ENCODE measurements at places on chromosomes 1 and 21. TPM values are rescaled to one million over a fixed set of nuclear protein-coding genes. Genes with fewer than 3 reads are reported as not detected.

DNA sequence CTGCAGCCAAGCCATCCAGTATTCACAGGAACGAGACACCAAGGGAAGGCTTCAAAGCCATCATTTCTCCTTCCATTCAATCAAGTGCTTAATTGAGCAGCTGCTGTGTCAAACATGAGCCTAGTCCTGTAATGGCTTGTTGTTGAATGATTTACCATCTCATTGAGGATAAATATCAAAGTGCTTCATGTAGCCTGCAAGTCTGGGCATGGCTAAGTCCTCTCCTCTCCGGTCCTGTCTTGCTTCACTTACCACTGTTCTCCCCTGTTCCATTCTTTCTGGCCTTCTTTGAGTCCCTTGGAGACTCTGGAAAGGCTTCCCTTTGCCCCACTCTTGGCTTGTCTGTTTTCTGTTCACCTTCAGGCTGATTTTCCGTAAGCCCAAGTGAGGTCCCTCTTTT, 279.8 kb downstream of the PBX1 start:
- H3K36me3 ChIP-seq: no peaks in the 10 kb centered on the region
- DNase-seq: no peak
- H3K4me3 ChIP-seq: no peak overlapping the region
- H3K27ac ChIP-seq: no peak overlapping the region
- peaks cover 17% of the 10 kb centered on the region for H3K4me1 ChIP-seq
- no peaks in the 10 kb centered on the region for H3K27me3 ChIP-seq

- no peak overlapping the region for H3K4me3 ChIP-seq
- H3K36me3 ChIP-seq: no peaks in the 10 kb centered on the region
- peaks cover 6% of the 10 kb centered on the region for H3K27me3 ChIP-seq
- DNase-seq: no peak
- H3K27ac ChIP-seq: no peak overlapping the region
Observed at GRCh38 chr1:65717815-65718454, 74.8 kb upstream of the PDE4B start.

- H3K4me1 ChIP-seq: peaks cover 83% of the 10 kb centered on the region
- no peak for DNase-seq
- no peak overlapping the region for H3K27ac ChIP-seq
- no peaks in the 10 kb centered on the region for H3K27me3 ChIP-seq
- no peak overlapping the region for H3K4me3 ChIP-seq
Observed at GRCh38 chr1:232571523-232571922, 58.4 kb downstream of the SIPA1L2 start.

The KIF17 gene
- total RNA-seq: 6.3 TPM

The PEX19 gene
- 92.0 TPM for total RNA-seq

- H3K4me1 ChIP-seq: peaks cover 23% of the 10 kb centered on the region
- H3K27me3 ChIP-seq: no peaks in the 10 kb centered on the region
- no peak overlapping the region for H3K4me3 ChIP-seq
- no peak overlapping the region for H3K27ac ChIP-seq
- H3K36me3 ChIP-seq: peaks cover 4% of the 10 kb centered on the region
Observed at GRCh38 chr21:45403133-45403824, 1.7 kb upstream of the COL18A1 start.

GRCh38 chr1:143553627-143554026, 418.2 kb downstream of the FAM72C start:
- H3K36me3 ChIP-seq: no peaks in the 10 kb centered on the region
- no peaks in the 10 kb centered on the region for H3K27me3 ChIP-seq
- H3K27ac ChIP-seq: no peak overlapping the region

DNA sequence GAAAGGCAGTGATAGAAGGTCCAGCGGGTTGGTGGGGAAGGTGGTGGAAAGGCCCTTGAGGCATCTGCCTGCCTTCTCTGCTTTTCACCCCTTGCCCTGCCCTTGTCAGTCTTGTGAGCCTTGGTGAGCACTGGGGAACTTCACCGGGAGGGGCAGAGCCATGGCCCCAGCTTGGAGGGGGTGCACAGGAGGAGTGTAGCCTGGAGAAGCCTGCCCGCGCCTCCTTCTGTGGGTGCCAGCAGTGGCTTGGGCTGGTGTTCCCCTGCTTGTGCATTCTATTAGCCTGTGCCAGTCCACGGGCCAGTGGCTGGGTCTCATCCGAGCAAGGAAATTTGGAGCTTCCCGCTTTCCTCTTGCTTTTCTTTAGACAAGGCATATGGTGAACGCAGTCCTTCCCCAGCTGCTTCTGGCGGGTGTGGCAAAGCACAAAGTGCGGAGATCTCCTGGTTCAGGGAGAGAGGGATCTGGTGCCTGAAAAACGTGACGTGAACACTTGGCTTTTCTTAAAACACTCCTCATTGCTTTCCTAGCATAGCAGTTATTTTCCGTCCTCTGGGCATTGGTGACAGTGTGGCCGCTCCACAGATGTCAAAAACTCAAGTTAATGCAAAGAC, 10.6 kb upstream of the B3GALT5 start:
- no peak overlapping the region for H3K27ac ChIP-seq
- no peaks in the 10 kb centered on the region for H3K27me3 ChIP-seq
- no peak overlapping the region for H3K4me3 ChIP-seq
- H3K36me3 ChIP-seq: no peaks in the 10 kb centered on the region
- no peak for DNase-seq

The ETV3L gene
- not detected for total RNA-seq

The CLCA1 gene
- not detected for total RNA-seq

DNA sequence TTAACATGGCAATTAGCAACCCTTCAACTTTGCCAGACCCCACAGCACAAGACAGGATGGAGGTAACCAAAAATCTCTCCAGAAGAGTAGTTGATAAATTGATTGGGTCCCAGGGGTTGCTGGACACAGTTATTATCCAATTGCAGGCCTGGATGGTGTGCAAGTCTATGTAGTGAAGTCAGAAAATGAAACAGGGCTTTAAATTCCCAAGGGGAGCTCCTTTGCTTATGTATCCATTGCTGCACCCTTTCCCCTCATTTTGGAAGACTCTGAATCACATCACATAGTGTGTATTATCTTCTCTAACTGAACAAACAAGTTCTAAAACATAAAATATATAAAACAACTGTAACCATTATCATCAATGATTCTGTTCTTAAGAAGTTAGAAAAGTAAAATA, 550.2 kb downstream of the LMO4 start:
- no peaks in the 10 kb centered on the region for H3K4me1 ChIP-seq
- H3K4me3 ChIP-seq: no peak overlapping the region
- H3K27ac ChIP-seq: no peak overlapping the region
- DNase-seq: no peak
- H3K36me3 ChIP-seq: no peaks in the 10 kb centered on the region

DNA sequence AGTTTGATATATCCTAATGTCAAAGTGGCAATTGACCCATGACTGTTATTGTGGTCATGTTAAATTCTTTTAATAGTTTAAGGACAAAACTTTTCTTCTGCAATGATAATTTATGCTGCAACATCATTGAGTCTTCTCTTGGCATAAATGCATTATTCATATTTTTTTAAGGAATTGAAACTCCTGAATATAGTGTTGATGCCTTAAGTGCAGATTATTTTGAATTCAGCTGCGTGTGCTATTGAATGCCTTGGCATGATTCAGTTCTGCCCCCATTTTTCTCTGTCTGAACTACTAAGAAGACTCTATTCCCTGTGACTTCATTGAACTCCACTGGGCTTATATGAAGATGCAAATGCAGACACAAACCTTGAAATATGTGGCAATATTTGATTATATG, 22.6 kb upstream of the NOS1AP start:
- H3K4me3 ChIP-seq: no peak overlapping the region
- H3K27ac ChIP-seq: no peak overlapping the region
- no peaks in the 10 kb centered on the region for H3K4me1 ChIP-seq
- no peaks in the 10 kb centered on the region for H3K27me3 ChIP-seq
- H3K36me3 ChIP-seq: no peaks in the 10 kb centered on the region

DNA sequence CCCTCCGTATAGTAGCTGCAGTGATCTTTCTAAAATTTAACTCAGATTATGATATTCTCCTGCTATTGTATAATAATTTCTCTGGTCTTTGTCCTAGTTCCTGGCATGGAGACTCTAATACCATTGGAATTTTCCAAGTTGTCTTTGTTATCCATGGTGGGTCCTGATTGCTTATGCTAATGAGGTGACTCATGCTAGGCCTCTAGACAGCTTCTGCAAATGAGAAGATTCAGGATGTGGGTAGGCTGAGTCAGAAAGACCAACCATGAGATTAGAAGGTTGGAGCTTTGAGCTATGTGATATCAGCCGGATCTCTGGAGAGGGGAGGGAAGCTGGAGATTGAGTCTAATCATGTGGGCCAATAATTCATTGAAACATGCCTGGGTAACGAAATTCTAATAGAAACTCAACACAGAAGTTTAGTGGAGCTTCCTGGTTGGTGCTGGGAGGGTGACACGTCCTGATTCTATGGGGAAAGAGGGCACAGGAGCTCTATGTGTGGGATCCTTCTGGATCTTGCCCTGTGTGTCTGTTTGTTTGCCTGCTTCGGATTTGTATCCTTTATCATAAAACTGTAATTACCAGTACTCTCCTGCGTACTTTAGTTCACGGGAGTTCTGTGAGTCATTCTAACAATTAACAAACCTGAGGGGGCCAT, 73.2 kb upstream of the CNIH3 start:
- H3K36me3 ChIP-seq: no peaks in the 10 kb centered on the region
- no peaks in the 10 kb centered on the region for H3K27me3 ChIP-seq
- H3K4me1 ChIP-seq: no peaks in the 10 kb centered on the region
- no peak overlapping the region for H3K4me3 ChIP-seq
- DNase-seq: no peak

GRCh38 chr1:31955917-31956736, 18.0 kb upstream of the PTP4A2 start:
- H3K27me3 ChIP-seq: no peaks in the 10 kb centered on the region
- H3K4me1 ChIP-seq: peaks cover 13% of the 10 kb centered on the region
- no peaks in the 10 kb centered on the region for H3K36me3 ChIP-seq

The OR2L2 gene
- 0.07 TPM for total RNA-seq

The ANKRD35 gene
- 0.56 TPM for total RNA-seq

The RHCE gene
- total RNA-seq: 0.74 TPM

- peaks cover 87% of the 10 kb centered on the region for H3K27me3 ChIP-seq
- no peaks in the 10 kb centered on the region for H3K4me1 ChIP-seq
- no peak for DNase-seq
- no peaks in the 10 kb centered on the region for H3K36me3 ChIP-seq
- no peak overlapping the region for H3K27ac ChIP-seq
- no peak overlapping the region for H3K4me3 ChIP-seq
Observed at GRCh38 chr1:26361605-26362122, 7.7 kb upstream of the CRYBG2 start.

- no peaks in the 10 kb centered on the region for H3K27me3 ChIP-seq
- H3K27ac ChIP-seq: no peak overlapping the region
- no peaks in the 10 kb centered on the region for H3K36me3 ChIP-seq
- no peak for DNase-seq
- H3K4me1 ChIP-seq: no peaks in the 10 kb centered on the region
- no peak overlapping the region for H3K4me3 ChIP-seq
Observed at GRCh38 chr1:77866296-77866695, 22.1 kb upstream of the NEXN start.

Measured in heart right ventricle (tissue), 16 donors.